ENCODE measurements at places on chromosomes 4 and X. TPM values are rescaled to one million over a fixed set of nuclear protein-coding genes. Genes with fewer than 3 reads are reported as not detected.
A peak's percentile ranks its signal among the peaks of the same experiment; 100 is the strongest.

DNA sequence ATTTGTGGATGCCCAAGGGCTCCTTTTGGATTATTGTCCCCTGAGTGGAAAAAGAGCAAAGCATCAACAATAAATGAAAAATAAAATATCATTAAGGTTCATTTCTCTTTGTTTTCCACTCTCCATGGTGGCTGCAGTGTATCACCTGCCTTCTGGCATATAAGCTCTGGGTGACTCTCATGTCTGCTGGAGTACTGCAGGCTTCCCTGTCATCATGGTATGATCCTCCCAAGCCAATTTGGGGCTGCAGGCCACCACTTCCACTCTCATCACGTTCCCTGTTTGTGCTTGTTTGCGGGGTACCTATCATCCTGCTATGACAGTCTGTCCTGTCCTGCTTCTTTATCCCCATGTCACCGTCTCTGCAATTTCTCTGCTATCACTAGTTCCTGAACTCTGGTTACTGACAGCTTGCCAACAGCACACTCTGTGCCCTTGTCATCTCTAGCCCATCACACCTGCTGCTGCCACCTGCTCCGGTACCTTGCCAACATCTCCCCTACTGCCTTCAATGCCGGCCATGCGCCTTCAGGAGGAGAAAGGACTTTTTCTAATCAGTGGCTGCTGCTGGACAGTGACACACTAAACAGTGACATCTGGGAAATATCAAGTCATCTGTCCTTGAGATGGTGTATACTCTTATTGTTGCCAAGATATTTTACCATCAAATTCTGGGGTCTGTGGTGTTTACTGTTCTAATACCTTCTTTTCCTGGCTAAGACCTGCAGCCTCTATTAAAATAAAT lies 23.0 kb upstream of the FGF5 start:
- no peak for DNase-seq

DNA sequence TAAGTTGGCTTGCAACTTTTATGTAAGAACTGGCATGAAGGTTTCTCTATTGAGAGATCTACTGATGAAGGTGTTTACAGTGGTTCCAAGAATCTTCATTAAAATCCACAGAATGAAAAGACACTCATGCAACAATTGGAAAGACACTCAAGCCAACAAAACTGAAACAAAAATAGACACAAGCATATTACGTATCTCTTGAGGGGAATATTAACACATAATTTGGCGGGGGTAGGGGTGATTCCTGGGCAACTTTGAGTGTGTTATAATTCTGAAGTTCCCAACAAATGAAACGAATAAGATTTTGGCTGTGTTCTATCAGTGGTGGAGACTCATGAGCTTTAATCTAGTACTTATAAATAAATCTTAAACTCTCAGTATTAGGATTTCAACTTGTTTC lies 75.1 kb downstream of the SPATA18 start:
- no peak for DNase-seq

Gene WNK3
- 60.3 TPM for total RNA-seq

GRCh38 chr4:95107004-95107403 lies 349.2 kb downstream of the BMPR1B start:
- DNase-seq, result no peak

GRCh38 chrX:148385471-148385870 lies 114.9 kb upstream of the AFF2 start:
- DNase-seq, result no peak

GRCh38 chr4:151045907-151046306 lies 30.8 kb upstream of the LRBA start:
- DNase-seq, result no peak

Gene RIBC1
- total RNA-seq, result 3.0 TPM

GRCh38 chr4:166941629-166942028 lies 292.7 kb downstream of the SPOCK3 start:
- DNase-seq, result no peak

GRCh38 chrX:74534569-74535038 lies 79.8 kb downstream of the RLIM start:
- no peak for DNase-seq

DNA sequence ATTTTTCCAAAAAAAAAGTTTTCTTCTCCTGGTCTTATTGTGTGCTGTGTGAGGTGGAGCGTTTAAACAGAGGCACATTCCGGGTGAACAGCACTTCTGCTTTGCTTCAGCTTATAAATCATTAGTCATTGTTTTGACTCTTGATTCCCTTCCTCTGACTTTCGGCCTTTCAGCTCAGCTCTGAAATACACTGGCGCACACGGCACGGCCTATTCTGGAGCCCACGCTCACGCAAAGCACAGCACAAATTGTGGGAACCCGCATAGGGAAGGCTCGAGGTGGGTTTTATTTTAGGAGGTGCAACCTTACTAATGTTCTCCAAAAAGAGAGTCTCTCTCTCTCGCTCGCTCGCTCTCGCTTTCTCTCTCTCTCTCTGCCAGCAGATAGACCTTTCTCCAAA lies 4.0 kb downstream of the POU3F4 start:
- DNase-seq, result no peak

Gene PJA1
- total RNA-seq, result 28.0 TPM

DNA sequence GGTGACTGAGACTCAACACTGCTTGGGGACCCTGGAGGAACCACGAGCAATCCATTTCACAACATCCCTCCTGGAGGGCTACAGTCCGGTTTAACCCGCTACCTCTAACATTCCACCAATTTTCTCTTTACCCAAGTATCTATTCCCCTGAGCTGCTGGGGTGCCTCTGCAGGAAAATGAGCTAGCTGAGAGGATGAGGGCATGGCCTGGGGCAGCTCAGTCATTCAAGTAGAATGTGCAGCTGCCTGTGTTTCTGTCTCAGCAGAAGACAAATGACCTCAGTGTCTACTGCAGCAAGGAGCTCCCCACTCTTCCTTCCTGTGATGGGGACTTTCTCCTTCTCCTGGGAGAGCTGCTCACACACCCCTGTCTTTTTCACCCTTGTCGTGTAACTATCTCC lies 120.8 kb downstream of the ZNF518B start:
- DNase-seq, result no peak

Gene CACNA1F
- total RNA-seq, result 0.17 TPM

Gene NDUFB11
- 131 TPM for total RNA-seq

DNA sequence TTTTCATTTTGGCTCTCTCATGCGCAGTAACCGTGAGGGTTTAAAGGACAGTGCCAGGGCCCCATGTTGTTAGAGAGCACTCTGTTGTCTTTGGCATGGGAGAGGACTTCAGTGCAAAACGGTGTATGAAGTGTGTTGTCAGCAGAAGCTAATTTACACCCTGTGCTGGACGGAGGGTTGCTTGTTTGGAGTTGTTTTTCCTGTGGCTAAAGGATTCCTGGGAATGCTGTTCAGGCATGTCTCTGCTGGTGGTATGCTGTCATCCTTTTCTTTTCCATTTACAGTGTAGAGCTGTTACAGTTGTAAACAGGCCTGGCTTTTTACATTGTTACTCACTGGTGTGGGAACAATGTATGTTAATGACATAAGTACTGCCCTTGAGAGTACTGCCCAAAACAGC lies 206.3 kb downstream of the CBR4 start:
- DNase-seq, result peak; percentile 55

DNA sequence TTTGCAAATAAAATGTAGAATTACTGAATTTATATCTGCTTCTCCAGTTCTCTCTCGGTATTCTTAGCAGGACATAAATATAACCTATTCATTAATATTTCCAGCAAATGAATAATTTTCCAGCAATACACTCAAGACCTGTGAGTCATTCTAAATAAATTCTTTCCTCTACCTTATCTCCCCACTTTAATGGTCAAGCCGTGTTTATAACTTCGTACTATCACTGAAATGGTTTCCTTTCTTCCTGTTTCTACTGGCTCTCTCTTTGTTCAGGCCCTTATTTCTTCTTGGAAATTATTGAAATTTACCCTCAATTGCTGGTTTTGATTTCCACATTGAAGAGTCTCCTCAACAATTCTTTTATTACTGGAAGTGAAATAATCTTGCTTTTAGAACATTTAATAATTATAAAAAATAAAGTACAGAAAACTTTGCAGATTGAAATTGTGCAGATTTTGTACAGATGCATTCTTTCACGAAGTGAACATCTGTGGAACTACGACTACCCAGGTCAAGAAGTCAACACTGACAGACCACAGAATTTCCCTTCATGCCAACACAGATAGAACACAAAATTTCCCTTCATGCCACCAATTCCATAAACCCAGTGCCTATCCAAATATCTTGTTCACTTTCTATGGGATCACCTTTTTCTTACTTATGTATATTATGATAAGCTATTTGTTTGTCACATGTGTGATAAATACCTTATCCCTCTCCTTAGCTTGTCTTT lies 205.7 kb downstream of the FAT4 start:
- no peak for DNase-seq

Gene HTR2C
- not detected for total RNA-seq

Gene SASH3
- total RNA-seq, result 2.2 TPM

DNA sequence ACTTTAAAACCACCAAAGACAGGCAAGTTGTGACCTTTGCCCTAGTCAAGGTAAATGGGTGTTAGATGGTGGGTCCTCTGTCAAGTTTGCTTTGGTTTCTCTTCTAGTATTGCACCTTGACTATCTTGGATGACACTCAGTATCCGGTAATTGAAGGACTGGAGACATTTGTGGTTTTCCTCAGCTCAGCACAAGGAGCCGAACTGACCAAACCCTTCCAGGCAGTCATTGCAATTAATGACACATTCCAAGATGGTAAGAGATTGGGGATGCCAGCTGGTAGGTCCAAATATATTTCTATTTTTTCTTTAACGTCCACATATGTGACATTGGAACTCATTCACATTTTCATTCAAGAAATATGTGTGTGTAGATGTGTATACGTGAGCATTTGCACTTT lies 69.3 kb upstream of the ANXA3 start:
- DNase-seq, result no peak

- no peak for DNase-seq
These were observed 13.0 kb downstream of the PPP1R3F start for GRCh38 chrX:49282647-49283011.

DNA sequence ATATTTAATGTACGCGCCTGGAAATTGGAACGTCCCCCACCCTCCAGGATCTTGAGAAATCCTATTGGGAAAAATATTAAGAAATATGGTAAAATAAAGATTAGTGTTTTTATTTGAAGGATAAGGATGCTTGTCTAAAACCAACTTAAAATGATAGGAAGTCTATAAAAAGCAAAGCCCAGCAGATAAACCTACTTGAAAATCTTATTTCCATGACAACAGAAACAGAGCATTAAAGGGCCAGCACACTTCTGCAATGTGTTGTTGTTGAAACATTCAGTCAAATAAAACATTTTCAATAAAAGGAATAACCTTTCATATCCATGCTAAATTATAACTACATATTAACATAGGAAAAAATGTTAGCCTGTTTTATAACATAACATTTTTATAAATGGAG lies 29.3 kb upstream of the GPM6A start:
- no peak for DNase-seq
